ENCODE measurements at places on chromosomes 12 and 14.

GRCh38 chr14:89542786-89543424, 125.9 kb upstream of the FOXN3 start:
- DNase-seq, result no peak

DNA sequence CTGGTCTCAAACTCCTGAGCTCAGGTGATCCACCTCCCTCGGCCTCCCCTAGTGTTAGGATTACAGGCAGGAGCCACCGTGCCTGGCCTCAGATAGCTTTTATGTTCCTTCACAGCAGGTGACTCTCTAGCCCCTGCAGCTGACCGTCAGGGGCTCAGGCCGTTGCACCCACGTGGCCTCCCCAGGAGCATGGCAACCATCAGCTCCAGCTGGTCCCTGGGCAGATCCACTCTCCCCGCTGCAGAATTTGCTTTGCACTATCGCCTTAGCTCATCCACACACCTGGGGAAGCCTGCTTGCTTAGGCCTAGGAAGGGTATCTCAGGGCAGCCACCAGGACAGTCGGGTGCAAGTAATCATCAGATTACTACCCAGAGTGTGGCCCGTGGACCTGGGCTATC, 62.6 kb downstream of the TSPAN9 start:
- DNase-seq, result no peak

- DNase-seq, result no peak
Observed at GRCh38 chr14:90274019-90274418, 17.7 kb downstream of the PSMC1 start.

- DNase-seq, result no peak
Observed at GRCh38 chr14:21107283-21107800, 6.5 kb downstream of the TMEM253 start.

DNA sequence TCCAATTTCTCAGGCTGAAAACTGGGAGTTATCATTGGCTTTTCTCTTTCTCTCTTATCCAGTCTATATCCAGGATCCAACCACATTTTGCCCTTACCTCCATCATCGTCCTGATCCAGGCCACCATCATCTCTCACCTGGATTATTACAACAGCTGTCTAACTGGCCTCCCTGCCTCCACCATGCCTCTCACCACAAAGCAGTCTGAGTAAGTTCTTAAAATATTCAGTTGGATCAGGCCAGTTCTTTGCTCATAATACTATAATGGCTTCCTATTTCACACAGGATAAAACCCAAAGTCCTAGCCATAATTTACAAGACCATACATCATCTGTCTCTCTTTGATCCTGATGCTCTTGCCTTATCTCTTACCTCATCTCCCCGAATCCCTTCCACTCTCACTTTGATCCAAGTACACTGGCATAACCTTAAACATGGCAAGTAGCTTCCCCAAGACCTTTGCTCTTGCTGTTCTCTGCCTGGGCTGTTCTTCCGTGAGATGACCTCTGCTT, 133.4 kb upstream of the RAP1B start:
- no peak for DNase-seq

DNA sequence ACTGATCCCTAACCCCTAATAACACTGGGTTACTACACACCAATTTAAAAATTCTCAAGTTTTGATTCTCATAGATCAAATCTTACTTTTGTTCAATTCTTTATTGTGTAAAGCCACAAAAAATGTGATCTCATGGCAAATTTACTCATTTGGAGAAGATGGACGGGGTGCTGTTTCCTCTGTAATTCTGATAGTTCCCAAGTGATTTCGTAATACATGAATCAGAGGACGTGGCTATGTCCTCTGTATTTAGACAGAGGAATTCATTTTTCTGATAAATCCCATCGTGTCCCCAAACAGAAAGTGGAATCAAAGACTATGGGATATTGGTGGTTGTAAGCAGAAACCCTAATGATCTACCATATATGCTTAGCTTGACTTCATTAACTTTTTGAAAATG, 76.6 kb upstream of the GNG2 start:
- DNase-seq, result no peak

- DNase-seq, result no peak
Observed at GRCh38 chr14:52397844-52398243, 83.7 kb downstream of the PTGER2 start.

All from NCI-H1930 (cell line).